Stimulated activated CD8-positive, alpha-beta memory T cell treated with anti-CD3 and anti-CD28 coated beads, Interleukin-12 subunit alpha, Interleukin-12 subunit beta, amount 100 ng/mL, for 1 hour (primary cell): ENCODE measurements at places on chromosomes 11 and 22.

DNA sequence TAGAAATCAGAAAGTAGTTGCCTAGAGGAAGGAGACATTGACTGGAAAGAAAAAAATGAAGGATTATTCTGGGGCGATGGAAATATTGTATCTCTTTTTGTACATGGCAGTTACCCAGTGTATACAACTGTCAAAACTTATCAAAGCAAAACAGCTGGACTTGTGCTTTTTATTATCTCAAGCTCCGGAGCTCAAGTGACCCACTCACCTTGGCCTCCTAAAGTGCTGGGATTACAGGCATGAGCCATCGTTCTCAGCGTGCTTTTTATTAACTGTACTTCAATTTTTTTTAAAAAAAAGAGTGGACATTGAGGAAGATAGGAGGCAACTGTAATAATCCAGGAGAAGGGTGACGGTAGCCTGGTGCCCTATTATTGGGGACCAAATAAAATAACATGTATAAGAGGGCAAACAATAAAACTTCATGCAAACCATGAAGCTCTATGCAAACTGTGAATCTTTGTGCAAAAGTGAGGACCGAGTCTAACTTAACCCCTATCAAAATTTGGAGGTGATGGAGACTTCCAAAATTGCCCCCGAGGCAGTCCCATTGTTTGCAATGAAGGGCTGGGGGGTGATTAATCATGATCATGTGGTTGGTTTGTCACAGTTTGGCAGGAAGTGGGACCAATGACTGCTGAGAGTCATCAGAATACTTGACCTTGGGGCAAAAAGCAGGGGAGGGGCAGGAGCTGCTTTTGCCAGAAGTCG lies 23.5 kb downstream of the FZD4 start:
- DNase-seq: no peak

GRCh38 chr22:36611241-36611976 lies 82.4 kb upstream of the EIF3D start:
- DNase-seq: no peak

DNA sequence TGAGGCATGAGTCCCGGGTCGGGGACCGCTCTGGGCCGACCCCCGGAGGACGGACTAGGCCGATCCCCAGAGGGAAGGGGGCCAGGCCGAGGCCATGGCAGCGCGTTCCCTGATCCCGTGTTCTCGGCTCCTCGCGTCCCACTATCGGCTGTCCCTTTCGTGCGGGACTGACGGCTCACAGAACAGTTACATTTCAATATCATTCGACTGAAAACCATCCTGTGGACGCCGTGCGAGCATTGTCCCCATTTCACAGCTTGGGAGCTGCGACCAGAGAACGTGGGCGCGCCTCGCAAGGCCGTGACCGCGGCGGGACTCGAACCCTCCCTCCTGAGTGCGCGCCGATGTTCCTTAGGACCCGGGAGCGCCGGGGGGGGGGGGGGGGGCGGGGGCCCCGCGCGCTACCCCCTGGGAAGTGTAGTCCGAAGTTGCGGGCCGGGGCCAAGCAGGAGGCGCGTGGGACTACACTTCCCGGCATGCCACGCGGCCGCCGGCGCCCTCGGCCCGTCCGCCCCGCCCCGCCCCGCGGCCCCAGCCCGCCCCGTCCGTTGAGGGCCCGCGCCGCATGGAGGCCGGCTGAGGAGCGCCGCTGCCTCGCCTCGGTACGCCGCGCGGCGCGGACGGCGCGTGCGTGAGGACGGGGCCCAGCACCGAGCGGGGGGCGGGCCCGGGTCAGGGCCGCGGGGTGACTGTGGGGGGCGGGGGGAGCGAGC lies at the start of gene TRABD:
TRABD (plus strand) TSS at position 539 of the 713 bp plus-strand sequence. CDS start 7,148 bp downstream, outside the sequence.
- DNase-seq: peak; percentile 75

GRCh38 chr11:110410651-110411050 lies 19.1 kb upstream of the FDX1 start:
- DNase-seq: no peak

DNA sequence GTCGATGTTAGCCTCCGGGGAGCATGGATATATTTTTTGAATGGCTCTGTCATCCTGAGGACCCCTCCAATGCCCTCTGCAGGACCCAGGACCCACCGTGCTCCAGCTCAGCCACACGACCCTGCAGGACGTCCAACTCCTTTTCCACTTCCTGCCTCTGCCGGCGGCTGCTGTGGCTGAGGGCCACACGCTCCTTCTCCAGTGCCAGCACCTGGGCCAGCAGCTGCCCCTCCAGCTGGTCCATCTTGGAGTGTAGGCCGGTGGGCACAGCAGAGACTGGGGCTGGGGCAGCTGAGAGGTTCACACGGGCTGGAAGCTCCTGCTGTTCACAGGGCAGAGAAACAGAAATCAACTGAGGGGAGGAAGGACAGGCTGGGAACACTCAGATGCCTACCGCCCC lies 15.6 kb downstream of the NPTXR start:
- DNase-seq: no peak

- DNase-seq: no peak
Observed at GRCh38 chr11:14041040-14041439, 78.5 kb downstream of the SPON1 start.

DNA sequence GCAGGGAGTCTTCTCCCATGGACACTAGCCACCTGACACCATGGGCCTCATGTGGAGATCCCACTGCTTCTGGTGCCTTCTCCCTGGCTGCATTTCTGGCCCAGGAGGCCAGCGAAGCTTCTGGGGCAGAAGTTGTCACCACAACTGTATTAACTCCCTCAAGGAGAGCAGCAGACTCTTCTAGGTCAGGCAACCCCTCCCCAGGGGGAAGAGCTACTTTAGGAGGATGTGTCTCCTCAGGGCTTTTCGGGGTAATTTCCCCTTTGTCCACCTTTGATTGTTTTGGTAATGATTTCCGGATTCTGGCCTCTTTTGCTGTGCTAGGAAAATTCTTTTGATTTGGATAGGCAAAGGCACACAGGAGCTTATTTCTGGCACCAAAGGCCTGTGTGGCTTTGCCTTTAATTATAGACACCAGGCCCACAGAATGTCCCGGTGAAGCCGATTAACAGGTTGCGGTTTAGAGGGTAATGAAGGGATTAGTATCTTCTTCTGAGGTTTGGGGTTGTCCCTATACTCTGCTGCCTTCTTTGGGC lies 8.9 kb upstream of the UCP2 start:
- no peak for DNase-seq

- no peak for DNase-seq
Observed at GRCh38 chr11:92861634-92862033, 107.8 kb upstream of the MTNR1B start.

DNA sequence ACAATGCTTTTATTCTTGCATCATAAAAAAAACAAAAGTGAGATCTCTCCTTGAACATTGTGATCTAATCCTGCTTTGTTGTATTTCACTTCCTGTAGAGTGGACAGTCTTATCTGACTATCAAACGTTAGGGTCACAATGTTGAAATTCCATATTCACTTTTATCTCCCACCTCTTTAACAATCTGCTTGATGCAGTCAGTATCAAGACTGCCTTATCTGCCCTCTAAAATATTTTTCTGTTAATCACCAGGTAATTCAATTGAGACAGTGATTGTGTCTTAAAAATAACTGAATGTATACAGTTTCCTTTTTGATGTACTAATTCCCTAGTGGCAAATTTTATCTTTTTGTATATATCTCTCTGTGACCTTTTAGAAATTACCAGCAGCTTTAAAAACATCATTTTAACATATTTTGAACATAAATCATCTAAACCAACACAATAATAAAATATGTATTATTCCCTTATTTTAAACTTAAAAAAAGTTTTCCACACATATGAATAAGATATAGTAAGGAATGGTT lies 143.1 kb upstream of the MPPED2 start:
- DNase-seq: no peak

GRCh38 chr11:117130879-117131278 lies 13.2 kb upstream of the PAFAH1B2 start:
- DNase-seq: no peak

GRCh38 chr11:70528046-70528793 lies 129.9 kb downstream of the CTTN start:
- no peak for DNase-seq

- DNase-seq: no peak
Observed at GRCh38 chr11:69080257-69080995, 31.7 kb downstream of the TPCN2 start.
